ENCODE measurements at places on chromosomes 2 and 18. TPM values are rescaled to one million over a fixed set of nuclear protein-coding genes. Genes with fewer than 3 reads are reported as not detected.

DNA sequence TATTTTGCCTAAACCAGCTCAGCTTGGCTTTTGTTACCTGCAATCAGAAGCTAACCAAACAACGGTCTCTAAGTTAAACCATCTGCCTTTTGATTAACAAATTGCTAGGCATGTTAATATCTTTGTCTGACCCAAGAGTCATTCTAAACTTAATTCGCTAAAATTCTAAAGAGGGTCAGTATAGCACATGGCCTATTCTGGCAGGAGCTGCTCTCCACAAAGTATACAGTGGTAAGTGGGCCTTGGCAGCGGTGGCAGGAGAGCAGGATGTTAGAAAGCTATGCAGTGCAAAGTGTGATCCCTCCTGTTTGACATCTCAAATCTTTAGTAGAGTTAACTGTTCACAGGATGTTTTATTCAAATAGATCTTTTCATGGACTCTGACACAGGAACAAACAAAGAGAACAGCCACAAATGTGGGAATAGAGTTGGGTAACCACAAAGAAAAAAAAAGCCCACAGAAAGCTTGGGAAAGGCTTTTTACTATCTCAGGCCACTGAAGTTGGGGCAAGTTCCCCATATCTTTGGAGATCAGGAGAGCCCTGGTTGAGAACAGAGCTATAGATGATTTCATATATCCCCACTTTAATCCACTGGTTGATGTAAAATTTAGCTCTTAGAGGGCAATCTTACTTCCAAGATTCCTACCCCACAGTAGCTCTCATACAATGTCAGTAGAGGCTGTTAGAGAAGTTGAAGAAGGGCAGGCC, 10.6 kb downstream of the CFAP210 start:
- no peaks in the 10 kb centered on the region for H3K27me3 ChIP-seq
- DNase-seq = no peak
- H3K4me1 ChIP-seq = no peaks in the 10 kb centered on the region
- no peak overlapping the region for H3K27ac ChIP-seq
- no peak overlapping the region for H3K4me3 ChIP-seq
- H3K36me3 ChIP-seq = no peaks in the 10 kb centered on the region

- no peak overlapping the region for H3K27ac ChIP-seq
- no peaks in the 10 kb centered on the region for H3K4me1 ChIP-seq
- no peak overlapping the region for H3K4me3 ChIP-seq
- no peaks in the 10 kb centered on the region for H3K27me3 ChIP-seq
These were observed 145.6 kb downstream of the PLCL1 start for GRCh38 chr2:197950006-197950405.

DNA sequence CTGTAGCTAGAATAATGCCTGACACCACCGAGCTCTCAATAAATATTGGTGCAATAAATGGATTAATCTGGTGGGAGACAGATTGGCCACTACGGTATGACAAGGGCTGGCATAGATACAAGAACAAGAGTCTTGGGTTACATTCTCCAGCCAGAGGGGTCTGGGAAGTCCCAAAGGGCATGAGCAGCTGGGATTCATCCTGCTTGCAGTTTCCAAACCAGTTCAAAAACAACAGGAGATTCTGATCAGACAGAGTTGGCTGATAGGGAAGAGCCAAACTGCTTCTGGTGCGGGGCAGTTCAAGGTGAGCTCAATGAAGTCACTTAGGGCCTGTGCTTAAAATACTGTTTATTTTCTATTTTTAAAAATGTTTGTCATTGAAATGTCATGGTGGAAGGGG, 266.9 kb downstream of the TNS1 start:
- no peaks in the 10 kb centered on the region for H3K36me3 ChIP-seq
- DNase-seq = no peak
- H3K4me3 ChIP-seq = no peak overlapping the region
- H3K4me1 ChIP-seq = peaks cover 31% of the 10 kb centered on the region

Gene UGT1A4
- total RNA-seq = 0.34 TPM

Gene TUBA3E
- total RNA-seq = 0.27 TPM

Gene TBR1
- not detected for total RNA-seq

Gene ERCC3
- 35.7 TPM for total RNA-seq

Gene NR4A2
- 5.2 TPM for total RNA-seq

Gene RAX
- not detected for total RNA-seq

Gene VWA3B
- total RNA-seq = not detected
